ENCODE measurements at places on chromosomes 3 and 15.
A peak's percentile ranks its signal among the peaks of the same experiment; 100 is the strongest.

GRCh38 chr3:175478301-175478700 is 619.2 kb downstream of the NAALADL2 start:
- no peak for DNase-seq

- DNase-seq = peak; percentile 31
Observed at GRCh38 chr3:42610976-42611375, 10.5 kb downstream of the NKTR start.

DNA sequence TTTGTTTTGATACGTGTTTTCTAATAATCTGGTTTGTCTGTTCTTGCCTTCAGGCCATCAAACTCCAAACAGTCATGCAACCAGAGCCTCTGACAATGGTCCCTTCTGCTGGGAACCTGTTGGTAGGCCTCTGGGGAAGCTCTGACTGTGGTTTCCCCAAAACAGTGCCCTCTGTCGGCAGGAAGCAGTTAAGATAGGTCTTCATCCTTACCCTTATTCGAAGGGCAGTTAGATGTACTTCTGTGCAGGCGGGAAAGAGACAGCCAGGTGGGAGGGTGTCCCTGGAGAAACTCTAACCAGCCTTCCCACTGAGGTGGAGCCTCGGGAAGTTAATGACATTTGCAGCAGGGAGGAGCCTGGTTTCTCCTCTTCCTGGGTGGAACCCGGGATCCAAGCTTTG is 81.6 kb upstream of the CHMP2B start:
- no peak for DNase-seq

GRCh38 chr3:193564012-193564411 is 9.3 kb upstream of the ATP13A4 start:
- DNase-seq = no peak

GRCh38 chr3:57797701-57798487 is 41.8 kb downstream of the SLMAP start:
- no peak for DNase-seq

GRCh38 chr3:140242818-140243276 is 307.9 kb downstream of the CLSTN2 start:
- no peak for DNase-seq

GRCh38 chr3:35305406-35305805 is 333.9 kb upstream of the ARPP21 start:
- no peak for DNase-seq

- no peak for DNase-seq
Observed at GRCh38 chr15:32818758-32819447, 101.1 kb downstream of the GREM1 start.

GRCh38 chr3:160475153-160475552 is 25.6 kb upstream of the TRIM59 start:
- DNase-seq = no peak
